Cerebellar nuclear complex (tissue), 1 donor: ENCODE measurements at places on chromosomes 11 and 22.

DNA sequence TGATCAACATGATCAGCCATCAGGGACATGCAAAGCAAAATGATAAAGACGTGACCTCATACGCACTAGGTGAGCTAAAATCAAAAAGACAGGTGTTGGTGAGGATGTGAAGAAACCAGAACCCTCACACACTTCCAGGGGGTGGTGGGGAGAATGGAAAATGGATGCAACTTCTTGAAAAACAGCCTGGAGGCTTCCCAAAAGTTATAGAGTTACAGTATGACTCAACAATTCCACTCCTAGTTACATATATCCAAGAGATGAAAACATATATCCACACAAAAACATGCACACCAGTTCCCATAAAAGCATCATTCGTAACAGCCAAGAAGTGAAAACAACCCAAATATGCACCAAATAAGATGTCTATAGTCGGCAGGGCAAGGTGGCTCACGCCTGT, 42.1 kb upstream of the APLNR start:
- no peak for DNase-seq

DNA sequence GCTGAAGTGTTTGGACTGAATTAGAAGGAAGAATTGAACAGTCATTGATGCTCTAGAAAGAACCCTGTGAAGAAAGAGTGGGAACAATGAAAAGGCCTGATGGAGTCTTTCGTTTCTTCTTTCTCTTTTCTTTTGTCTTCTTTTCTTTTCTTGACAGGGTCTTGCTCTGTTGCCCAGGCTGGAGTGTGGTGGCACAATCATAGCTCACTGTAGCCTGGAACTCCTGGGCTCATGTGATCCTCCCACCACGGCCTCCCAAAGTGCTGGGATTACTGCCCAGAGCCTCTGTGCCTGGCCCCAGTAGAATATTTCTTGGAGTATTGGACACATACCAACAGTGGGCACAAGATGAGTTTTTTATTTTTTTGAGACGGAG, 1.1 kb downstream of the FEN1 start:
- no peak for DNase-seq

- no peak for DNase-seq
Measured at GRCh38 chr11:43853781-43854180, 26.9 kb upstream of the ALKBH3 start.

DNA sequence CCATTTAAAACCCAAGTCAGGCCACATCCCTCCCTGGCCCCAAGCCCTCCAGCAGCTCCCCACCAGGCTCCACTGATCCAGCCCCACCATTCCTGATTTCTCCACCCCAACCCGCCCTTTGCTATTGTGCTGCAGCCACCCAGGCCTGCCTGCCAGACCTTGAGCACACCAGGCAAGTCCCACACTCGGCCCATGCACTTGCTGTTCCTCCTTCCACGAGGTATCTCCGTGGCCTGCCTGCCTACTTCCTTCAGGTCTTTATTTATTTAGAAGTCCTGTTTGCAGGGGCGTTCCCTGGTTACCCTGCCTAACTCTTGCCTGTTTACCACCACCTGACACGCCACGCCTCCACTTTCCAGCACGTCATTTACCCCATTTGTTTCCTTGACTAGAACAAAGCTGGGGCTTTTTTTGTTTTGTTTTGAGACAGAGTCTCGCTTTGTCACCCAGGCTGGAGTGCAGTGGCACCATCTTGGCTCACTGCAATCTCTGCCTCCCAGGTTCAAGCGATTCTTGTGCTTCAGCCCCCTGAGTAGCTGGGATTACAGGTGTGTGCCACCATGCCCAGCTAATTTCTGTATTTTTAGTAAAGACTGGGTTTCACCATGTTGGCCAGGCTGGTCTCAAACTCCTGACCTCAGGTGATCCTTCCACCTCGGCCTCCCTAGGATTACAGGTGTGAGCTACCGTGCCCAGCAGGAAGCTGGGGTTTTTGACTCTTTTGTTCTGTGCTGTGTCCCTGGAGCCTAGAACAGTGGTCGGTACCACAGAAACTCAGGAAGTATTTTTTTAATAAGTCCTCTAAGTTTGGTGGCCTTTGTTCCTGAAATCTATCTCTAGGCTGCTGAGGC, 6.7 kb downstream of the CENPM start:
- no peak for DNase-seq

GRCh38 chr22:40960145-40960544, 9.0 kb downstream of the RBX1 start:
- DNase-seq = no peak

DNA sequence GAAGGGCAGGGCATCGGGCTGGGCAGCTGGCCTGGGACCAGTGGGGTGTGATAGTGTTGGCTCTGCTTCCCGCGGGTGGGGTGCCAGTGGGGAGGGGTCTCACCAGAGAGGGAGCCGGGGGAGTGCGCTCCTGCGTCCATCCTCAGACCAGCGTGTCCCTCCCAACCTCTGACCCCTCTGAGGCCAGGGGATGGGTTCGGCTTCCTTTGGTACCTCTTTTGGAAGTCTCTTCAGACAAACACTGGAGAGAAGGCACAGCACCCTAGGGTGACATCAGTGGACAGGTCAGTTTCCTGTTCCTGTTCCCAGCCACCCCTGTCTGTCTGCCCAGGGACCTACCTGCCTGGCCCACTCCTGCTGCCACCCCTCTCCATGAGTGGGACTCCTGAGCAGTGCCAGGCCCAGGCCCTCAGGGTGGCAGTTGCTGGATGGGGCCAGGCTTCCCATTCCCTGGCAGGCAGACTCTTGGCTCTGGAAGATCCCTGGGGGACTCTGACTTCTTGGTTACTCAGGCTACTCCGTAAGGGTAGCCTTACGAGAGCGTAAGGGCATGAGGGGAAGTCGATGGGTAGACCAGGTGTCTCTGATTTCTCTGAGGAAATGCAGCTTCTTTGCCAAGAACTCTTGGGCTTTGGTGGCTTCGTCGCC, 2.6 kb downstream of the TAGLN start:
- DNase-seq = no peak

GRCh38 chr22:40404251-40405177, 34.1 kb downstream of the SGSM3 start:
- no peak for DNase-seq

- DNase-seq = peak; percentile 57
Measured at GRCh38 chr22:30336752-30337460, 10.2 kb upstream of the TBC1D10A start.

GRCh38 chr11:37449146-37449545, 851.1 kb upstream of the RAG2 start:
- DNase-seq = no peak

DNA sequence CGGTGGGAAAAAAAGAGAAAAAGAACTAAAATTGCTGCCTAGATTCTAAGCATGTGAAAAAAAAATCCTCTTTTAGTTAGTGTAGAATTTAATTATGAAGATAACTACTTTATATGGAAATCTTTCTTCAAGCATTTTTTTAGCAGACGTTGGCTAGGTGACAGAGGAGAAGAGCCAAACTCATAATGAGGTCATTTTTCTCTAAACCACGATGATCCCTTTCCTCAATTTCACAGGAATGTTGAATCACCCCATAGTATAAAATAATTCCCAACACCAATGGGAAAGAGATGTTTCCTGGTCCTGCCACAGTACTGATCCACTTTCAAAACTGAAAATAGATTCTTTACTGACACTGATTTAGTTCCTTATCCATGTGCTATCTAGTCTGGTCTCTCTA, 319.8 kb downstream of the DLG2 start:
- no peak for DNase-seq

- DNase-seq = no peak
Measured at GRCh38 chr11:65882120-65883057, 2.8 kb downstream of the CTSW start.

DNA sequence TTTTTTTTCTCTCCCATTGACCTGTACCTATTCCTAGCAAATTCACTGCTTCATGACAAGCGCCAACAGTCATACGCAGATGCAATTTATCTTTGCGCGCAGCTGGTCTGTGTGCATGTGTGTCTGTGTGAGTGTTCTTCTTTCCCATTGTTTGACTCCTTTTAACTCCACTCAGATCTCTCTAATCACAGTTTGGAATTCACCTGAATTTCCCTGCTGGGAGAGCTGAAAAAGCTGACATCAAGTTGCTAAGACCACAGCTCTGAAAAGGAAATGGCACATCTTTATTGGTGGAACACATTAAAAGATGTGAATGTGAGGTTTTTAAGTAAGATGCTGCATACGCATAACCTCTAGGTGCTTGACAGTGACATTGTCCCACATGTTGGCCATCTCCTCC, 187.4 kb upstream of the MTMR2 start:
- DNase-seq = no peak

GRCh38 chr22:35454416-35455054, 54.6 kb downstream of the MCM5 start:
- DNase-seq = no peak

DNA sequence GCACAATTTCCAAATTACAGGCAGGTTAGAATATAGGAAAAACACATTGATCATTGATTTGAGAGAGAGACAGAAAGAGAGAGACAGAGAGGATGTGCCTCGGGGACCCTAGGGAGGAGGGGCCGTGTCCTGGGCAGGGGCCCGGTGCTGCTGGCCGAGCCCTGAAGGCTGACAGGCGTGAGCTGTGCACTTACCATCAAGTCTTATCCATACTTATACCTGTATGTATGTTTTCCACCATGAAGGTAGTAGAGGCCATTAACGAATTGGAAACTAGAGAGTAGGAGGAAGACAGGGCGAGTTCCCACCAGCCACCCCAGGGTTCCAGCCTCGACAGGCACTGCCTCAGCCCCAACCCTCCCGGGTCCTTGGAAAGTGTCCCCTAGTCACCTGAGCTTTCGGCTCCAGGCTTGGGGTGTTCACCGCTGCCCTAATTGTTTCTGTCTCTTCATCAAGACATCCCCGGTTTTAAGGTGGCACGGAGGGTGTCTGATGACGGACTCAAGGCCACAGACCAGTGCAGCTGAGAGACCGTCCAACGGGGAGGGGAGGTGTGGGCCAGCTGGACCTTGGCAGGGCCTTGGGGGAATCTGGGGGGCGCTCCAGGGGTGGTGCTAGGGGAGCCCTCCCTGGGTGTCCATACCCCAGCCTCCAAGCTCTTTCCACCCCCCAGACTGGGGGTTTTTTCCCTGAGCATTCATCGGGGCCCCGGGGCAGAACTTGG, 431.3 kb downstream of the TBC1D22A start:
- DNase-seq = no peak

DNA sequence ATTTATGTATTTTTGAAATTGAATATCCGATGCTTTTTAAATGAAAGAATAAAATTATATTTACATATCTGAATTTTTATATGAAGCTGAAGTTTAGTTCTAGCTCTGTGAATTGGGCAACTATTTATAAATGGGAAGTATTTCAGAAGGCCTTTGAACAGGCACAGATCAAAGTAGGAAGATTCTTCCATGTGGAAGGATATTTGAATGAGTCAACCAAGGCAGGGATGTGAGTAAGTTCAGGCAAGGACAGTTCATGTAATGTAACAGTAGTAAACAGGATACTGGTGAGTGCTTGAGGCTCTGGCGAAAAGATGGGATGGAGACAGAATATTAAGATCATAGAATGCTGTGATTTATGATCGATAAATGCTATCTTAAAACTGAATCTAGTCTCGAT, 417.8 kb upstream of the CCDC179 start:
- no peak for DNase-seq

GRCh38 chr11:75373201-75373600, 21.7 kb upstream of the ARRB1 start:
- no peak for DNase-seq

DNA sequence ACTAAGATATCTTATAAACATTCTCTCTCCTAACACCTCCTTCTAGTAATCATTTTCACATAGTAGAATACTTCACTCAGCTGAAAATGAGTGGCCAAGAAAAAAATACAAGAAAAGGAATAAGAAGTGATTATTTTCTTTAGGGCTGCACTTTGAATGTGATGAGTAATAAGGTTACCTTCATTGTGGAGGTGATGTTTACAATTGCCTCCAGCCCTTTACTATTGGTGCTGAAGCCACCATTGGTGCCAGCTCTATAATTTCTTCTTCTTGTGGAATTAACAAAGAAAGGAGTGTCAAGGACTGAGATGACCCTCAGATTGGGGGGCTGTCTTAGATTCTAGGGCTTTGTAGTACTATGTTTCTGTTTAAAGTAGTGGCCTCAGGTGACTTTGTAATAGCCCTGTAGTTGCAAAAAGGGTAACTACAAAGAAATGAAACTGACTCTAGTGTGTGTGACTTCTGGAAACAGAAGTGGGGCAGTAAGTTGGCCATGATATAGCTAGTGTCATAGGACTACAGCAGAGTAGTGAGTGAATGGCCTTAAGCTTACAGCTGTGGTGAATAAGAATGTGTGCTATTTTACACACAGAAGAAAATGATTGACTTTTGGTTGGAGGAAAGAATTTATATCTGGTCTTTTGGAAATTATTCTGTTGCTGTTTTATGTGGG, 287.2 kb downstream of the TMEM135 start:
- no peak for DNase-seq

DNA sequence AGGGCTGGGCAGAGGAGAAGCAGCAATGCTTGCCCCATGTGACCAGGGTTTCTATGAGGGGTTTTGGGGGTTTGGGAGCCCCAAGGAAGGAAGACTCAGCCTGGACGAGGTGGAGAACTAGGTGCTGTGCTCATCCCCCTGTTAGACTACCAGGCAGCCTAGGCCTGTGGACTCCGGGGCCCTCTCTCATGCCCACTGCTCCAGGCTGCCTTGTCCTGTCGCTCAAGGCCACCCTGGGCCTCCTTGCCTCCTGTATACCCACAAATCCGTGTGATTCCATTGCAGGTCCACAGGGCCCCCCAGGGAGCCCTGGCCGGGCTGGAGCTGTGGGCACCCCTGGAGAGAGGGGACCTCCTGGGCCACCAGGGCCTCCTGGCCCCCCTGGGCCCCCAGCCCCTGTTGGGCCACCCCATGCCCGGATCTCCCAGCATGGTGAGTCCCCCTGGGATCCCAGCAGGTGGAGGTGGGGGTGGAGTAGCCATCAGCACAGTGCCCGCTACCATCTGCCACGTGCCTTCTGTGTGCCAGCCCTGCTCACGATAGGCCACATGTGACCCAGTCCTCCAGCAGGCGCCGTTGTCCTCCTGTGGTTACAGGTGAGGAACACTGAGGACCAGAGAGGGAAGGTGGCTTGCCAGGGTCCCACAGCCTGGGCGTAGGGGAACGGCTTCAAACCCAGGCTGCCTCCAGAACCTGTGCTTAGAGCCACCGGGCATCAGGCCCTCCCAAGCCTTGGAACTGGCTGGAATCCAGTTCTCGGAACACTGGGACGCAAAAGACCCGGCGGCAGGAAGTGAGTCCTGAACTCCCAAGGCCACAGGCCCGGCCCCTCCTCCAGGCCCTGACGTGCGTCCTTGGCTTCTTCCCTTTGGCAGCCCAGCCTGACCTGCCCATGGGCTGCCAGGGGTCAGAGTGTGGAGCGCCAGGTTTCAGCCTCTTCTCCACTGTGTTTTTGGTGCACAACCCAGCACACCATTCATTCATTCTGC, 26.6 kb downstream of the EMID1 start:
- DNase-seq = no peak
